ENCODE measurements at places on chromosomes 13 and 19.

DNA sequence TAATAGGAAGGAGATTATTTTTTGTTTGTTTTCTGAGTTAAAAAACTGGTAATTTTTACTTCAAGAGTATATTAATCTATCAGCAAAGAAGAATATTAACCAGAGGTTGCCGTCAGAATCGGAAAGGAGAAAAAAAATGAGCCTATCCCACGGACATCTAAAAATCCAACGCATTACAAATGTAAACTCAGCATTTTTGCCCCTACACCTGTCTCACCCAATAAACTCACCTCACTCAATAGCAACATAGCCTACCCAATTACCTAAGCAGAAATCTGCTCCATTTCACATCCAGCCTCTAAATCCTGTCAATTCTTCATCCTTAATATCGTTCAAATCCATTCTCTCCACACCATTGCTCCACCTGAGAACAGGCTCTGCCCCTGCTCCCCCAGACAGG is 10.4 kb upstream of the DIAPH3 start:
- no peak for DNase-seq

DNA sequence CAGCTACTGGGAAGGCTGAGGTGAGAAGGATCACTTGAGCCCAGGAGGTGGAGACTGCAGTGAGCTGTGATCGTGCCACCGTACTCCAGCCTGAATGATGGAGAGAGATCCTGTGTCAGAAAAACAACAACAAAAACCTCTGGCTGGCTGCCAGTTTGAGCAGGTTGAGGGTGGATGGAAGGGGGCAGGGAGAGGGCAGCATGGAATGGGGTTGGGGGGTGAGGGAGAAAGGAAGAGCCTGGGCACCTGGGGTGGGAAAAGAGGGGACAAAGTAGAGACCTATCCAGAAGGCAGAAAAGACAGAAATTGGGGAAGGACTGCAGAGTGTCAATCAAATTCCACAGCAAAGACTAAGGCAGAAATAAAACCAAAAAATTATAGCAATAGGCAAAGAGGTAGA is 4.7 kb downstream of the SLC1A5 start:
- no peak for DNase-seq

DNA sequence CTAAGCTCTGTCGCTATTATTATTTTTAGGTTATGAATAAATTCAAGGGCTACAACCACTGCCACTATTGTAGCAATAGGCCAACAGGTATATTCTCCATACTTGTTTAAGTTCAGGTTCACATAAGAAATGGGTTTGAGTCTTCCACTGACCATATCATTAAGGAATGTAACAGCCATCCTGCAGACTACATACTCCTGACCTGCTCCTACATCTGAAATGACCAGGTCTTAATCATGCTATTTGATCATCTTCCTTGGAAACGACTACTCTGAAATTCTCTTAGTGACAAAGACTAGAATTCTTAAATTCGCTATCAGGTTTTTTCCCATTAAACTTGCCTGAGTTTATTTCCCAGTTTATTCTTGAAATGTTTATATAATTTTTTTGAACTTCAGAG is 66.8 kb downstream of the IPO5 start:
- no peak for DNase-seq

DNA sequence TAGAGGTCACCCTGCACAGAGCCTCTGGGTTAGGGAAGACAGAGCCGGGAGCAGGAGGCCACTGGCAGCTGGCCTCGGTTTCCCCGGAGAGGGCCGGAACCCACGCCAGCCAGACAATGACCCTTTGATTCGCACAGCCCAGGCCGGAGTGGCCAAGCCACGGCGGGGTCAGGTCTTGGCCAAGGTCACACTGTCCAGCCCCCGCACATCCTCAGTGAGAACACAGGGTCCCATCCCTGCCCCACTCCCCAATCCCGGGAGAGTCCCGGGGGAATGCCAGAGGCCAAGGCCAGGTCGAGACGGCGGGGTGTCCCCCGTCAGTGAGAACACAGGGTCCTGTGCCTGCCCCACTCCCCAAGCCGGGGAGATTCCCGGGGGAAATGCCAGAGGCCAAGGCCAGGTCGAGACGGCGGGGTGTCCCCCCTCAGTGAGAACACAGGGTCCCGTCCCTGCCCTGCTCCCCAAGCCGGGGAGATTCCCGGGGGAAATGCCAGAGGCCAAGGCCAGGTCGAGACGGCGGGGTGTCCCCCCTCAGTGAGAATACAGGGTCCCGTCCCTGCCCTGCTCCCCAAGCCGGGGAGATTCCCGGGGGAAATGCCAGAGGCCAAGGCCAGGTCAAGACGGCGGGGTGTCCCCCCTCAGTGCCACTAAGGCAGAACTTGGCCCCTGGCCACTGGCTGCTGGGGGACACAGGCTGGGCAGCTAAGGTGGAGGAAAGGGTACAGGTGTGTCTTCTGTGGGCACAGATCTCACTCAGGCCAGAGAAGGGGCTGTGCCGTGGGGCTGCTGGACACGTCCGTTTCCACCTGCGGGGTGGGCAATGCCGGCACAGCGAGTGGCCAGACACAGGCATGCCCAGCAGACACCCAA is 1.7 kb upstream of the FSTL3 start:
- no peak for DNase-seq

GRCh38 chr13:40781717-40782116 is 7.7 kb upstream of the SLC25A15 start:
- peak; percentile 32 for DNase-seq

GRCh38 chr13:82879921-82880320 is 1002.4 kb downstream of the SLITRK1 start:
- no peak for DNase-seq

DNA sequence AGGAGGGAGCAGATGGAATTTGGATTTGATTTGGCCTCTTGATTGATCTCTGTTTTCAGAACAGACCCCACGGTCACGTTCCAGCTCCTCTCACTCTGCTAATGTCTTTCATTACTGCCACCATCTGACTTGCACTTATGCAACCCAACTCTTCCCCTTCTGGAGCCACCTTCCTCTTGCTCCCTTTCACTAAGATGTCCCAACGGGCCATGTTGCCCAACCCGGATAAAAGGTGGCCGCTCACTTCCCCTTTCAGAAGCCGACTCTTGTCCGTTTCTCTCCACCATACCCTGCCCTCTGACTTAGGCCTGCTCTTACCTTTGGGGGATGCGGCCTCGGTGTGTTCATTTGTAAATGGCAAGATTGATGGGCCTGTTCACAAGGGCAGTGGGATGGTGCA is 27.4 kb upstream of the CYP4F8 start:
- peak; percentile 83 for DNase-seq

- DNase-seq: no peak
These were observed 5.7 kb upstream of the IFNL2 start for GRCh38 chr19:39262496-39262895.

DNA sequence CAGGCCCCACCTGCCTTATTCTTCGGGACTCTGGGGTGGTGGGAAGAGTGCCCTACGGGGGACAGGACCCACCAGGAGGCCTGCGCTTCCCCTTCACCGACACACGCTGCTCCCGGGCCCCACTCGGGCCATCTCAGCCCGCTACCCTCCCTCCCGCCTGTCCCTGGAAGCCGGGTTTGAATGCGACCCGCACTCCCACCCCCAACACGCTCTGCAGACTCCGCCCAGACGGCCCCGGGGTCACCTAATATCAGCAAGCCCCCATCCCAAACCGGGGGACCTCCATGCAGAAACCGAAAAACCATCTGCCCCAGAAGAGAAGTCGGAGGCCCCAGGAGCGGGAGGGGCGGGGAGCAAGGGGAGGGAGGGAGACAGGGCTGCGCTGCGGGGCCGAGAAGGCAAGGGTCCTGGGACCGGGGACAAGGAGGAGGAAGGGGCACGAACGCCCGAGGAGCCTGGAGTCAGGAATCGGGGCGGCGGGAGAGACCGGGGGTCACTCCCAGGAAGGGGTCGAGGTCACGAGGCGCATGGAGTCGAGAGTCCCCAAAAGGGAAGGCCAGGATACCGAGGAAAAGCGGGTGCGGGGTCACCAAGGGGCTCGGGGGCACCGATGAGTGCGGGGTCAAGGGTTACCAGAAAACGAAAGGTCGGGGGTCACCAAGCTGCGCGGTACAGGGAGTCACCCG is 766 bp downstream of the SBNO2 start:
- no peak for DNase-seq

- DNase-seq: no peak
These were observed 5.3 kb downstream of the MATK start for GRCh38 chr19:3780786-3781304.

GRCh38 chr13:21383090-21383489 is 76.0 kb downstream of the ZDHHC20 start:
- DNase-seq: peak; percentile 24

GRCh38 chr13:98909016-98909415 is 68.8 kb downstream of the DOCK9 start:
- no peak for DNase-seq

DNA sequence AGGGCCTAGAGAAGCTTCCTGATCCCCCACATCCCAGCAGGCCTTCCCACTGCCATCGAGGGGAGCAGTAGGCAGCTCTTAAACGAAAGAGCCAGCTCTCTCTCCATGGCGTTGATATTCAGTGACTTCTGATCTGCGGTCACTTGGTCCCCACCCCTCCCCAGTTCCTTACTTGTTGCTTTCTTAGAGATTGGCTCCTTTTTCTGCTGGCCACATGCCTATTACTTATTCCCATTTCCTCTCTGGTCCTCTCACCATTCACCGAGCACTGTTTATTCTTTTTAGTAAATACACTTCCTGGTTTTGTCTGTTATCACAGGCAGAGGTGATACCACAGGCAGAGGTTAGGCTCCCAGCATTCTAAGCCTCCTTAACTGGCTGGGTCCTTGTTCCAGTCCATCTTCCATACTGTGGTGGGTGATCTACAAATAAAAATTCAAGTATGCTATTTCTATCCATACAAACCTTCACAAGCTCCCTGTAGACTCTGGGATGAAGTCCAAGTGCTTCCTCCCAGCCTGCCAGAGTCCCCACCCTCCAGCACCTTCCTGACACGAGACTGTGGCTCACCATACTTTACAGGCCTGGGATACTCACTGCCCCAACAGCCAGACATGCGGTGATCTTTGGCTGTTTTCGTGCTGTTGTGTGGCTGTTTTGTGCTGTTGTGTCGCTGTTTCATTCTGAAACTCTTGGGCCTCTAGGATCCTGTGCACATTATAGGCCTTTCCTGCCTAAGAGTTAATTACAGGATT is 315.9 kb downstream of the ATP8A2 start:
- DNase-seq: no peak

- peak; percentile 18 for DNase-seq
These were observed 16.4 kb downstream of the ZNF574 start for GRCh38 chr19:42092350-42092749.

DNA sequence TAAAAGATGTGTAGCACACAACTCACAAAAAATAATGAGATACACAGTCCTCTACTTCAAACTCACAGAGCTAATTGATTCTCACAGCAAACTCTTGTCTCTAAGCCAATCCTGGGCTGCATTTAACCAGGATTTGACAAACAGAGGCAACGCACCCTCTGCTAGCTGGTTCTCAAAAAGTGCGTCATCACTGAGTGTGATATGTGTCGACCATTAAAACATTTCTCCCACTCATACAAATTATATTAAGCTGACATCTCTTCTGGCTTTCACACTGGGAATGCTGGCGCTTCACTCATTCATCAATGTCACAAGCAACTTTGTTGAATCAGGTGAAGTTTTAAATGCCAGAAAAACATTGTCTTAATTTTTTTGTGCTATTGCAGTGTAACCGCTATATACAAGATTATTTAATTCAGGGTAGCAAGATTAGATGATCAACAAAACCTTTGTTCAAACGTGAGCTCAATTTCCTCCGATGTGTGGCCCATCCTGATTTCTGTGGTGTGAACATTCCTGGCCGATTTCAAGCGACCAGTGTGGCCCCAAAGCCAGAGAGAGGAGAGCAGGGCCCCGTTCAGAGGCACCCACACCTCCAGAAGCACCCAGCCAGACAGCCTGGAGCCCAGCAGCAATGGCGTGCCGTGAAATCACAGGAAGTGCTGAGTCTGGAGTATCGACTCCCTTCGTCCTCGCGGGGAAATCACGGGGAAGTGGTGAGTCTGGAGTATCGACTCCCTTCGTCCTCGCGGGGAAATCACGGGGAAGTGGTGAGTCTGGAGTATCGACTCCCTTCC is 49.4 kb downstream of the RASA3 start:
- DNase-seq: no peak

GRCh38 chr13:49279112-49279511 is 31.4 kb downstream of the CDADC1 start:
- no peak for DNase-seq

DNA sequence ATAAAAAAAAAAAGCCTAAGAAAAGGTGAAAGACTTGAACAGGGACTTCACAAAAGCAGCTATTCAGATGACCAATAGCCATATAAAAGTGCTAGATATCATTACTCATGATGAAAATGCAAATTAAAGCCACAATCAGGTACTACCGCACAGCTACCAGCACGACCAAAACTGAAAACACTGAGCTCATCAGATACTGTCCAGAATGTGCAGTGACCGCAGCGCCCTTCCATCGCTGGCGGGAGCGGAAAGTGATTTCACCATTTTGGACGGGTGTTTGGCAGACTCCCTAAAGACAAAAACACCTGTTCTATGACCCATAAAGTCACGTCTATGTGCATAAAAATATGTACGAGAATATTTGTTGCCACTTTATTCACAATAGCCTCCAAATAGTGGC is 60.7 kb downstream of the SLC6A16 start:
- no peak for DNase-seq

DNA sequence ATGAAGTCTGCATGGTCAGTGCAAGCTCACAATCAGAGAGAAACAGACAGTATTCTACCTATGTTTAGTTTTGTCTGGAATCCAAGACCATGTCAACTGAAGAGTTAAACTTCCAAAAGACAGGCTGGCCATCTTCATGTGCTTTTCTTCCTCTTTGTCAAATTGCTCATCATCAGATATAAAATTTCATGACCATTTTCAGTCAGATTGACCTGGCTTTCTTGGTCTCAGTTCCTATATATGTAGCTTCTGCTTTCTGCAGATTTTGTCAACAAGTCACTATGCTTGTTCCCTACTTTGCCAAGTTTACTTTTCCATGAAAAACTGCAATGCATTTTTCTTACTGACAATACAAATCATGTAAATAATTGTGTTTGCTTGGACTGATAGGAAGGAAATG is 13.9 kb downstream of the SLC46A3 start:
- DNase-seq: peak; percentile 35

DNA sequence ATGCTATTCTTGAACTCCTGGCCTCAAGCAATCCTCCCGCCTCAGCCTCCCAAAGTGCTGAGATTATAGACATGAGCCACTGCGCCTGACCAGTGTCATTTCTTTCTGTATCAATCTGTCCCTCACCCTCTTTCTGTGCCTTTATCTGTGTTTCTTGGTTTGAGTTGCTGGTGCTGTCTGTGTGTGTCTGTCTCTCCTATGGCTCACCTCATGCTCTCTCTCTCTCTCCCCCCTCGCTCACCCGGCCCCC is 9.9 kb downstream of the IRF2BP1 start:
- DNase-seq: no peak

DNA sequence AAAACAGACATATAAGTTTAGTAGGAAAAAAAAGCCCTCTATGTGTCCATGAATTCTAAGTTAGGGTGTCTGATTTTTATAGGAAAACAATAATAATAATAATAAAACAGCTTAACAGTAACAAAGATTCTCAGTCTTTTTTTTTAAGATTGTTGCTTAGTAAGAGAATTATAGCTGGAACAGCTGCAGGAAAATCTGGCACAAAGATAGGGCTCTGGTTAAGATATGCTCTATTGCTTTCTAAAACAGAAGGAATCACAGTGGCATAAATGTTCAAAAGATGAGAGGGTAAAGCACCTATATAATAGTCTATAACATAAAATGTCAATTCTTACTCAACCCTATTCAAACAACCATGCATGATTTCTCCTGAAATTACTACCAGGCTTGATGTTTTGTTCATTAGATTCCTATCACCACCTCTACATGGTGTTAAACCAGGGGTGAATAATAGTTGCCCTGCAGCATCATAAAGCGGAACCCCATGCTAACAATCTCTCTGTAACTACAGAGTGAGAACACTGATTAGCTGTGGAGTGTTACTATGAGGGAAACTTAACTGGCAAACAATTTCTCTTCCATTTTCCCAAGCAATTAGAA is 541.4 kb upstream of the MIR17HG start:
- no peak for DNase-seq
